Stimulated activated naive CD4-positive, alpha-beta T cell treated with Interleukin-2 at 50 U/mL for 16 hours (primary cell): ENCODE measurements at places on chromosomes 6 and 20.

DNA sequence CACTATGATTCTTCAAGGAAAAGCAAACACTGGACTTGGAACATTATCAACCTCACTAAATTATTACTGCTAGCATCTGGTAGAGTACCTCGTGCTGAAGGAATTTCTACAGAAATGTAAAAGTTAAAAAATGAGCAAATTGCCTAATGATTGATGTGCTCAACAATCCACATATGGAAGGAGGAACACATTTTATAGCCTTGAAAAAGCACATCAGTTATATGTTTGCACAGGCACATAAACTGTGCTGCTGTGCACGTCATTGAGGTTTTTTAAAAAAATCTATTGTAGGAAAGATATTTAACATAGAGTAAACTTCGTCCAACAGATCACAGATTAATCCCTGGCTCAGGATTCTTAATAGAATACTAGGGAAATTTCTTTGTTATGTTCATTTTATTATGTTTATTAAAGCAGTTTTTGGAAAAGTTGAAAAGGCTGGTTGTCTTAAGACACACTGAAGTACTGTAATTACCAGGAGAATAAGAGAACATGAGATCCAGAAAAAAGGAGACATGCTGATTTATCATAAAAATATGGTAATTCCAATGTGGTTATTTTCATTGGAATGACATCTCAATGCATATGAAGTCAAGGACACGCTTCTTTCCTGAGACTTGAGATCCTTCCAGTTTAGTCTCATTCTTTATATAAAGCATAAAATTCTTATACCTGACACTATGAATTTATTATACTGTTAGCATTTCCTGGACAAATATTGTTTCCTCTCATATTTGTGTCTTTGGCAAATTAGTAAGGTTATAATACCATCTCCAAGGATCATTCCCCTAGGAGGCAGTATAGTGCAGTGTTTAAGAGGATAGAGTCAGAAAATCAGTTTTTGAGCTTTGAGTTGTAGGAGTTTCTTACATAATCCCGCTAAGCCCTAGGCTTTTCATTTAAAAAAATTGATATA, 511.1 kb downstream of the TENT5A start:
- no peak for DNase-seq

- DNase-seq = no peak
These were observed 250.9 kb upstream of the CITED2 start for GRCh38 chr6:139625081-139625939.

GRCh38 chr6:56222499-56222898, 24.9 kb downstream of the COL21A1 start:
- no peak for DNase-seq

DNA sequence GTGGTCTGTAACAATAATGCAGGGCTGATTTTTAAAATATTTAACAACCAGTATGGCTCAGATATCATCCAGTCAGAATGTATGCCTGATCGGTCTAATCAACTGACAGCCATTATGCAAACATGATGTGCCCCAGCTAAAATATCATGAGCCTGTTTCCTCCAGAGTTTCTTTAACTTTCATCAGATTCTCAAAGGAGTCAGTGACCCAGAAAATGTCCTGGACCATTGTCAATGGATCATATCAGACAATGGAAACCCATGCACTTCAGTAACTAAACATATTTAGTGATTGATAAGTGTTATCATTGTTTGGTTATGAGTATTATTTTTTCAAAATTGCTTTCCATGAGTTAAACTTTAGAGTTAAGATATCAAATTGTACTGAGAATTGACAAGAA, 173.5 kb downstream of the LMBRD1 start:
- no peak for DNase-seq

GRCh38 chr6:37539171-37540028, 39.7 kb upstream of the CCDC167 start:
- no peak for DNase-seq

GRCh38 chr20:20664795-20665589, 47.5 kb downstream of the RALGAPA2 start:
- no peak for DNase-seq

DNA sequence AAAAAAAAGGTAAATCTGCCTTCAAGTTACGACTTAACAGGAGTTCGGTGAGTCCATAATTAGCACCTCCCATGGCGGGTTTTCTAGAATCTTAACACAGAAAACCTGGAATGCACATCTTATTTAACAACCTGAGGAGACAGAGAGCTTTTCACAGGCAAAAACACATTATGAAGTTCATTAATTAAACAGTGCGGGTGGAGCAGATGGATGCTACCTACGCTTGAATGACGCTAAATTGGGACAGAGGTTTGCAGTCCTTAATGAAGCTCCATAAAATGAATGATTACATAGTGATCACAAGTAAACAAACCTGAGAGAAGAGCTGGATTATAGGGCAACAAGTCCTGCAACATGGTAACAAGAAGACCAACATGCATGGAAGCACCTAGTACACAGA, 81.0 kb downstream of the INSM1 start:
- no peak for DNase-seq
